T-cell (primary cell): ENCODE measurements at places on chromosomes 7 and 10. TPM values are rescaled to one million over a fixed set of nuclear protein-coding genes. Genes with fewer than 3 reads are reported as not detected.

GRCh38 chr7:92622685-92623084 lies 32.5 kb upstream of the FAM133B start:
- no peak for DNase-seq

- DNase-seq: peak; percentile 65
Measured at GRCh38 chr7:87416682-87417587, 58.5 kb downstream of the ABCB4 start.

- DNase-seq: no peak
Measured at GRCh38 chr7:99027241-99027640, 116.7 kb downstream of the SMURF1 start.

GRCh38 chr7:156608173-156608478 lies 32.4 kb upstream of the RNF32 start:
- no peak for DNase-seq

SPAG6 gene
- 0.23 TPM for total RNA-seq

ZNF365 gene
- 2.0 TPM for total RNA-seq

ZNF33B gene
- total RNA-seq: 61.6 TPM

NEBL gene
- 1.4 TPM for total RNA-seq
